ENCODE measurements at places on chromosomes 5 and 9.

DNA sequence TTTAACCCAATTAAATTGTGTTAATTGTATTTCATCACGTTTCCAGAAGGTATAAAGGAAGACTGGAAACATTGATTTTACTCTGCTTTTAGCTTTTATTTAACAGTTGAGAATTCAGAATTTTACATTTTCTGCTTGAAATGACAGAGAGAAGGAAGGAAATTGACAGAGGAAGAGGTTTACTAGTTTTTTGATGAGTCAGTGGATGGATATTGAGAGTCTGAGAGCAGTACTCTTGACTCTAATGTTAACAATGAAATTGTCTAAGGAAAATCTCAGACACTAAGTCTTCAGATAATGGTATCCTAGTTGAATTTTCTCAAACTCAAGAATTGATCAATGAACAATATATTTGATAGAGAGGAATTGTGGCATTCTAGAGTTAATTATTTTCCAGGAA lies 60.6 kb downstream of the IPO11 start:
- no peak for DNase-seq

DNA sequence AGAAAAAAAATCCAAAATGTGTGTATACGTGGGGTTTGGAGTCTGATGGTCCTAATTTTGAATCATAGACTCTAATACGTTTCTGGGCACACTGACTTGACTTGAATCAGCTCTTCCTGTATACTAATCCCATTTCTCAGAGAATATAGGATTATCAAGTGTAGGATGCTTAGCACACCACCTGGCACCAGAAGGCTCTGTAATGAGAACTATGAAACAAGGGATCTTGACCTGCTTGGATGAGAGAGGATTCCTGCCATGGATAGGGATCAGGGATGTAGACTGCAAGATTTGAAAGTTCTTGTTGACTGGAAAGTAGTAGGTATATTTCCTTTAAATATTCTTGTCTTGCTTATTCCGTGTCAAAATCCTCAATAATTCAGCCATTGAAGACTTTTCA lies 7.8 kb downstream of the HSPA4 start:
- DNase-seq, result no peak

DNA sequence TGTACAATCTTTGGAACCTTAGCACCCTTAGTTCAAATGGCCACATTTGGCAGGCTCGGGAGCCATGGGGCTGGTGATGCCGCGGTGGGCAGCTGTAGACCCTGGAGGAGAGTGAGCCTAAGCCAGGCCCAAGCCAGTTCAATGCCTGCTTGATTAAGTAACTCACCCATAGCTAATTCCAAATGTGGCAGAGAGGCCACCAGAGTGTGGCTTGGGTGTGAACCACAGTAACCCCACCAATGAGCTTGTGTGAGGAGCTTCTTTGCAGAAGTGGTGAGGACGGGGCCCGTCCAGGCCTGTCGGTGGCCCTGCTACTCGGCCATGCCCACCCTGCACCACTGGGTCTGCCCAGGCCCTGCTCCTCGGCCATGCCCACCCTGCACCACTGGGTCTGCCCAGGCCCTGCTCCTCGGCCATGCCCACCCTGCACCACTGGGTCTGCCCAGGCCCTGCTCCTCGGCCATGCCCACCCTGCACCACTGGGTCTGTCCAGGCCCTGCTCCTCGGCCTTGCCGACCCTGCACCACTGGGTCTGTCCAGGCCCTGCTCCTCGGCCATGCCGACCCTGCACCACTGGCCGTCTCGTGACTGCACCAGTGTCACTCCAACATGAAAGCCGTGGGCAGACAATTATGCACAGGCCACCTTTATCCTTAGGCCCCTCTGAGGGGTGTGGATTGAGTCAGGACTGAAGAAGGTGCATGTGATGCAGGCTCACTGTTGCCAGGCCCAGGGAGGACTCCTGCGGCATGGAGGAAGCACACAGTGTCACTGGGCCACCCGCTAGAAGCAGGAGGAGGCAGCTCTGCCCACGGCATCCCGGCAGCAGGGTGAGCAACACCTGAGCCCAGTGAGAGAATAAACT lies 75.4 kb downstream of the MRPL36 start:
- DNase-seq, result no peak

- no peak for DNase-seq
Measured at GRCh38 chr9:5524090-5524489, 13.8 kb downstream of the PDCD1LG2 start.

- no peak for DNase-seq
Measured at GRCh38 chr5:11609570-11610303, 294.5 kb downstream of the CTNND2 start.

DNA sequence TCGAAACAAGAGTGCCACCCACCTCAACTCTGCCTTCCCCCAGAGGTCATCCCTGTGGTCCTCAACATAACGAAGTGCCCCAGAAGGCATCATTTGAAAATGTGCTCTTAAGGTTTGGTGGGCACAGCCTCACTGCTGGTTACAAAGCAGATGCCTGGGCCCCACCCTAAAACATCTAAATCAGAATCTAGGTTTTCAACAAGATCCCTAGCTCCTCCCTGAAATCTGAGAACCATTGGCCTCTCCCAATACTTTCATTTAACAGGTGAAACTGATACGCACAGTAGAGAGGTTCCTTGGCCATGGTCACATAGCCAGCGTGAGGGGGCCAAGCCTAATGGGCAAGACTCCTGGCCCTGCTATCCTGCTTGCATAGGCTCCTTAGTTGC lies 376.2 kb upstream of the CLINT1 start:
- DNase-seq, result no peak

Data from astrocyte of the hippocampus (primary cell).